Pancreas (tissue), 10 donors: ENCODE measurements at places on chromosomes 16 and 17. TPM values are rescaled to one million over a fixed set of nuclear protein-coding genes. Genes with fewer than 3 reads are reported as not detected.
A peak's percentile ranks its signal among the peaks of the same experiment; 100 is the strongest.

- peak overlapping the region; percentile 3 for H3K27ac ChIP-seq
- no peak for DNase-seq
- H3K4me1 ChIP-seq: peaks cover 6% of the 10 kb centered on the region
- H3K27me3 ChIP-seq: no peaks in the 10 kb centered on the region
- no peak overlapping the region for H3K4me3 ChIP-seq
- H3K36me3 ChIP-seq: no peaks in the 10 kb centered on the region
Observed at GRCh38 chr17:34259146-34259545, 4.1 kb downstream of the CCL2 start.

The FOXF1 gene
- total RNA-seq: 0.16 TPM

GRCh38 chr17:22272363-22273146 is 580.2 kb downstream of the KCNJ18 start:
- no peak overlapping the region for H3K27ac ChIP-seq
- no peak overlapping the region for H3K4me3 ChIP-seq
- DNase-seq: no peak
- no peaks in the 10 kb centered on the region for H3K27me3 ChIP-seq

The IRX6 gene
- total RNA-seq: not detected

GRCh38 chr17:77363821-77364361 is 223.1 kb downstream of the SEC14L1 start:
- peak overlapping the region; percentile 25 for H3K27ac ChIP-seq
- H3K4me1 ChIP-seq: peaks cover 26% of the 10 kb centered on the region
- H3K27me3 ChIP-seq: no peaks in the 10 kb centered on the region
- H3K4me3 ChIP-seq: no peak overlapping the region
- DNase-seq: peak; percentile 55

DNA sequence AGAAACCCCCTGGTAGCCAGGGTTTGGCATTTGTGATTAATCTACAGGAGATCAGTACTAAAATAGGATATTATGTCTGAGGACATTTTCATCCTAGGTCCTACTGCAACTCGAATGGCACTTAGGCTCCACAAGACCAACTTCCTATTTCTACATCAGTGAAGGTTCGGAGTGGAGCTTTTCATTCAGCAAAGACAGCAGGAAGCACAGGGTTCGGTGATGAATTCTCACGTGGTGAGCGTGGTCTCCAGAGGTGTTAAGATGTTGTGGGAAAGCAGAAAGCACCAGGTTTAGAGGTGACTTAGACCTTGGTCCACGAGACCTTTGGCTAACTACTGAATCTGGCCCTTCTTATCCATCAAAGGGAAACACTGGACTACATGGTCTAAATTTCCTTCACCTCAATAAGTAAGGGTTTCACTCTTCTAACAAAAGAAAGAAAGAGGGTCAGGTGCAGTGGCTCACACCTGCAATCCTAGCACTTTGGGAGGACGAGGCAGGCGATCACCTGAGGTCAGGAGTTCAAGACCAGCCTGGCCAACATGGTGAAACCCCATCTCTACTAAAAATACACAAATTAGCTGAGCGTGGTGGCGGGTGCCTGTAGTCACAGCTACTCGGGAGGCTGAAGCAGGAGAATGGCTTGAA is 13.9 kb upstream of the HELZ start:
- H3K4me1 ChIP-seq: no peaks in the 10 kb centered on the region
- DNase-seq: no peak
- H3K4me3 ChIP-seq: no peak overlapping the region

- H3K27me3 ChIP-seq: no peaks in the 10 kb centered on the region
- H3K4me1 ChIP-seq: peaks cover 18% of the 10 kb centered on the region
- H3K27ac ChIP-seq: no peak overlapping the region
- H3K4me3 ChIP-seq: no peak overlapping the region
- H3K36me3 ChIP-seq: no peaks in the 10 kb centered on the region
Observed at GRCh38 chr16:67163164-67163998, 1.2 kb upstream of the HSF4 start.

DNA sequence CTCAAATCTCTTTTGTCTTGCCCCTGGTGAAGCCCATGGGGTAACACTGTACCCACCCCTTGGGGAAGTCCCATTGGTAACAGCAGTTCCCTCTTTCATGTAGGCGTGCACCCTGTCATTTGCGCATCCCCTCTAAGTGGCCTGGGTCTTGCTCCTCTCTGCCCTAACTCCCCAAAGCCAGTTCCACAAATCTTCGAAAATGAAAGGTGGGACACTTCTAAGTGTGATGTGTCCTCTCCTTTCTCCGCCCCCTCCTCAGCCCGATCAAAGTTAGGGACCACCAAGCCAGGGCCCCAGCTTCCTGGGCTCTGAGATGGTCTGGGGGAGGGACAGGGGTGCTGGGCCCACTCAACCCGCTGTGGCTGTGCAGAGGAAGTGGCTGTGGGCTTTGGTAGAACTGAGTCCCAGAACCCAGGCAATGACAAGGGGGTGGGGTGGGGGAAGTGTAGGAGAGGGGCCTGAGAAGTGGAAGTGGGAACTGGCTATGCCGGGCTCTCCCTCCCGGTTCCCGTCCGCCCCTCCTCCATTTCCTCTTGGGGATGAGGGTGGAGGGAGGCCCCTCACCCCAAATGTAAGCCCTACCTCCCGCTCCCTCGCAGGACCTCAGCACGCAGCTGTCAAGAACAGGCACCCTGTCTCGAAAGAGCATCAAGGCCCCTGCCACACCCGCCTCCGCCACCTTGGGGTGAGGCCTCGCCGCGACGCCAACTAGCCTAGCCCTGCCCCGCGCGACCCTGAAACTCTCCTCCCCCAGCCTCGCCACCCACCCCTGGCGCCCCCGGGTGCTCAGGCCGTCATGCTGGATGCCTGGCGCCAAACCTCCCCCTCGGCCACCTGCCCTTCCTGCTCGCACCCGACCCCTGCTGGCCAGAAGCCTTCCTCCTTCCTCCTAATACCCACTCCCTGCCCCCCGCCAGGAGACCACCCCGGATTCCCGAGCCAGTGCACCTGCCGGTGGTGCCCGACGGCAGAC is 8.7 kb downstream of the ABI3 start:
- no peak overlapping the region for H3K4me3 ChIP-seq
- no peaks in the 10 kb centered on the region for H3K4me1 ChIP-seq
- no peaks in the 10 kb centered on the region for H3K27me3 ChIP-seq
- DNase-seq: no peak

DNA sequence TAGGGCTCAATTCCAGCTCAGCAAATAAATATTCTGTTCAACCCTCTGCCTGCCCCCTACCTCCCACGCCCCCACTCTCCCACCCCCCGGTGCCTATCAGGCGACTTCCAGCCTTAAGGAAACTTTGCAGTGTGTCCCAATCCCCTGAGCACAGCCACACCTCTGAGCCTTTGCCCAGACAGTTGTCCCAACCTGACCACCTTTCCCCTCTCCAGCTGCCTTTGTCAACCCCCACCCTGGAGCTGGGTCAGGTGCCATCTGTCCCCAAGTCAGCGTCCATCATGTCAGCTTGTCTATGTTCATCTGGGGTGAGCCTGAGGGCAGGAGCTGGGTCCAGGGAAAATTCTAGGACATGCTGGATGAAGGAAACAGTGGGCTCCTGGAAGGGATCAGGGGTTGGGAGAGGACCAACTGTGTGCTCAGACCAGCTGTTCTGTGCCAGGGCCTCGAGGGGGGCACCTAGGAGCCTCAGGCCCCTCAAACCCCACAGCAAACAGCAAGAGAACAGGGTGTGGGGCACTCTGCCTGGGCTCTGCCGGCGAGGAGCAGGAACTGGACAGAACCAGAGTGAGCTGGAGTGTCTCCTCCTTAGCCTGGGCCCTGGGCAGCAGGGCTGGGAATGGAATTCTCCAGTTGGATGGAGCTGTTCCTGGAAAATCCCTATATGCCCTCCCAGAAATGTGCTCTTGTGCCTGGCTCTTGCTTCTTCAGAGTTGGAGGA is 17.8 kb downstream of the CDH16 start:
- no peak for DNase-seq
- H3K36me3 ChIP-seq: no peaks in the 10 kb centered on the region
- H3K27me3 ChIP-seq: no peaks in the 10 kb centered on the region

DNA sequence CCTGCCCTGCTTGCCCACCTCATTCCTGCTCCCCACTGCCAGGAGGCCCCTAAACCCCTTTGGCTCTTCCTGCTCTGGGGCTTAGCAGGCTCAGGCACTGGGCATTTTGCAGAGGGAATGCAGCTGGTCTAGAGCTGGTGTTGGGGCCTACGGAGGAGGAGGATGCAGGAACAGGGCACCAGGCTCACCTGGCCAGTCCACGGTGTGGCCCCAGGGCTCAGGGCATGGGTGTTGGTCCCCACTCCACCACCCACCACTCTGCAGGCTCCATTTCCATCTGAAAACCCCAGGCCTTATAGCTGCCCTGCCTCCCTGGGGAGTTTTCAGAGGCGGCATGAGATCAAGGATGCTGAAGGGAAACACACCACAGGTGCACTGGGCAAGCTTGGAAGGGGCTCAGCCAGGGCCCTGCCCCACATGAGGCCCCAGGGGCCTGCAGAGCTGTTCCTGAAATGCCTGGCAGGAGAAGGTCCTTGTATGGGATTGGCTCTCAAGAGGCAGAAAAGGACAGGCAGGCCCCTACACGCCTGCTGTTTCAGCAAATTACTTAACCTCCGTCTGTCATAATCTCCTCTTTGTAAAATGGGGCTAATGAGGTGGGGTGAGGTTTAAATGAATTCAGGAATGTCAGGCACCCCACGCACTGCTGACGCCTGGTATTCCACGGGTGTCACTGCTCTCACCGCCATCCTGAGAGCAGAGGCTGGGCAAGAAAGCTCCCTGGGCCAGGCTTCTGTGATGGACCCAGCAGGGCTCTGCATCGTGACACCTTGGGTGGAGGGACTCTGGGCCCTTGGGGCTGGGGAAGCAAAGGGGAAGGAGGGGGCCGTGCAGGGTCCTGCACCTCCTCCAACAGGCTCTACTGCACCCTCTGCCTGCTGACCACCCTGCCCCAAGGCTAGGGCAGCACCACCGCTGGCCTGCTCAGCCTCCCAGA is 9.3 kb downstream of the SLC47A2 start:
- no peak overlapping the region for H3K27ac ChIP-seq
- no peak for DNase-seq
- H3K27me3 ChIP-seq: no peaks in the 10 kb centered on the region
- no peaks in the 10 kb centered on the region for H3K36me3 ChIP-seq
- H3K4me3 ChIP-seq: no peak overlapping the region

- no peaks in the 10 kb centered on the region for H3K27me3 ChIP-seq
- DNase-seq: no peak
- H3K4me3 ChIP-seq: no peak overlapping the region
- H3K4me1 ChIP-seq: no peaks in the 10 kb centered on the region
- H3K27ac ChIP-seq: no peak overlapping the region
Observed at GRCh38 chr16:80460988-80461387, 79.8 kb upstream of the DYNLRB2 start.

GRCh38 chr16:27233731-27234130 is 30.4 kb downstream of the KDM8 start:
- no peak overlapping the region for H3K4me3 ChIP-seq
- no peaks in the 10 kb centered on the region for H3K27me3 ChIP-seq
- H3K36me3 ChIP-seq: peaks cover 12% of the 10 kb centered on the region
- H3K27ac ChIP-seq: no peak overlapping the region
- H3K4me1 ChIP-seq: no peaks in the 10 kb centered on the region

- peaks cover 2% of the 10 kb centered on the region for H3K4me1 ChIP-seq
- peak within 1 kb of the TSS; percentile 54 for H3K4me3 ChIP-seq
- DNase-seq: no peak
- H3K36me3 ChIP-seq: no peaks in the 10 kb centered on the region
- peak within 1 kb of the TSS; percentile 63 for H3K27ac ChIP-seq
Observed at GRCh38 chr16:397135-397661, at the start of gene NME4. NME4 (plus strand) TSS chr16:397199; CDS start chr16:397223, 24 bp downstream.

The CCL16 gene
- total RNA-seq: not detected

- no peaks in the 10 kb centered on the region for H3K36me3 ChIP-seq
- H3K4me1 ChIP-seq: no peaks in the 10 kb centered on the region
- no peaks in the 10 kb centered on the region for H3K27me3 ChIP-seq
Observed at GRCh38 chr16:10033556-10033955, 148.7 kb downstream of the GRIN2A start.

- no peaks in the 10 kb centered on the region for H3K4me1 ChIP-seq
- no peak overlapping the region for H3K27ac ChIP-seq
- no peaks in the 10 kb centered on the region for H3K36me3 ChIP-seq
- no peak overlapping the region for H3K4me3 ChIP-seq
Observed at GRCh38 chr16:2817340-2818271, 569 bp downstream of the PRSS21 start.

The EPX gene
- not detected for total RNA-seq

DNA sequence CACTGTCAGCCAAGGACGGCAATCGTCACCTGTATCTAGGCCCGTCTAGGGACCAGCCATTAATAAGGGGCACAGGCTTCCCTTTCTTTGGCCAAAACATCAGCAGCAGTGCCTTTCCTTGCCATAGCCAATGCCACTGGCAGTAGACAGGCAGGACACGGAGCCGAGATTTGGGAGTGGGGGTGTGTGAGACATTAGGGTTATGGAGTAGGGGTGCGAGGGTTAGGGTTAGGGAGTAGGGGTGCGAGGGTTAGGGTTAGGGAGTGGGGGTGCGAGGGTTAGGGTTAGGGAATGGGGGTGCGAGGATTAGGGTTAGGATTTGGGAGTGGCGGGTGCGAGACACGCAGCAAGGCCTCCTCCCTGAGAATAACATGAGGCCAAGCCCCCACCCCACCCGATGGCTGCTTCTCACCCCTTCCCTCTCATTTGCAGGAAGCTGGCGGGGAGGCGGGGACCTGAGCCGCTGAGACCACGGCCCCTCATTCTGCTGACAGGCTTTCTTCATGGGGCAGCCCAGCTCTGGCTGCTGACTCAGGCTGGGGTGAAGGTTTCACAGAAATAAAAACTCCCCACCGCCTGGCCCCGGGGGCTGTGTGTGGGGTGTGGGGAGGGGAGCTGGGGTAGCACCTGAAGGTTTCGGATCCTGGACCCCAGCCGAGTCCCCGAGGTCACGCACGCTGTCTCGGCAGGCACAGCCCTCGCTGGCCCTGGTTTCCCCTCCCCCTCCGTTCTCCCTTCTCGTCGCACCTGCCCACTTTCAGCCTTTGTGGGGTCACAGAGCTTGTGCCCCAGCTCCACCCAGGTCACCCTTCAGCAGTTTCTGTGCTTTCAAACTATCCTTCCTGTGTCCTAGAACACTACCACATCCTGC is 93.8 kb downstream of the PGS1 start:
- no peak overlapping the region for H3K27ac ChIP-seq
- no peaks in the 10 kb centered on the region for H3K4me1 ChIP-seq
- H3K27me3 ChIP-seq: no peaks in the 10 kb centered on the region

The OTOA gene
- total RNA-seq: not detected

The PPP1R1B gene
- total RNA-seq: 59.3 TPM

The NEUROD2 gene
- not detected for total RNA-seq

GRCh38 chr16:2473999-2474876 is 689 bp upstream of the TBC1D24 start:
- peaks cover 20% of the 10 kb centered on the region for H3K4me1 ChIP-seq
- peak overlapping the region; percentile 74 for H3K27ac ChIP-seq
- H3K36me3 ChIP-seq: no peaks in the 10 kb centered on the region
- peak overlapping the region; percentile 64 for H3K4me3 ChIP-seq
- DNase-seq: no peak

DNA sequence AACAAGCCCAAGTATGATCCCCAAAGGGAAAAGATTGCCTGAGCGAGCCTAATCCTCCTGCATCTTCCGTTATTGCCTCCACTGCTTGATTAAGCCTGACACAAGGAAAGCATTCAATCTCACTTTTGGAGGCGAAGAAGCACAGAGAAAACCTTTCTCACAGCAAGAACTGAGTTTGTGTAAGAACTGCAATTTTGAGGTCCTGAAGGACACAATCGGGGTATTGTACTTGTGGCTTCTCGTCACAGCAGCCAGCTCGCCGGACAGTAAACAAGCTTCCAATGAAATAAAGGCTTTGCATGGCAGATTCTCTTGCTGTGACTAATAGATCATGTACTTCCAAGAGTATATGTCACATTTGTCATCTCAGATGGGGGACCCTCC is 18.7 kb upstream of the FOXF1 start:
- no peaks in the 10 kb centered on the region for H3K4me1 ChIP-seq
- no peak for DNase-seq
- H3K36me3 ChIP-seq: no peaks in the 10 kb centered on the region
- H3K27ac ChIP-seq: no peak overlapping the region

GRCh38 chr17:58991718-58992331 is 114.9 kb downstream of the TRIM37 start:
- DNase-seq: no peak
- no peaks in the 10 kb centered on the region for H3K27me3 ChIP-seq
- no peaks in the 10 kb centered on the region for H3K4me1 ChIP-seq
- no peaks in the 10 kb centered on the region for H3K36me3 ChIP-seq
